ENCODE measurements at places on chromosomes 5 and 9.

DNA sequence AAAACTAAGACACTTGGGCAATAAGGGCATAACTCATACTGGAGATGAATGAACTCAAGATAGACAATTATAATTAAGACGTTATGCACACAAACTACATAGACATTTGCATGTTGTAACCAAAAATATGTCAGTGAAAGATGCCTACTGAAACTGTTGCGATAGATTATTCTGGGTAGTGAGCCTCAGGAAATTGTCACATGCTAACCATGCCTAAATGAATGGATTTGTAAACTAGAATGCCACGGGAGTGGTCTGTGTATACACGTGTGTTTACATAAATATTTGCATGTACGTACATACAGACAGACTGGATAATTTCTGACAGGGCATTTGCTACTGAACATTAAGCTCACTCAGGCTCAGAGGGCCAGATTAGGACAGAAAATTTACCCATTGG lies 1.2 kb downstream of the NIPSNAP3B start:
- no peak for DNase-seq

DNA sequence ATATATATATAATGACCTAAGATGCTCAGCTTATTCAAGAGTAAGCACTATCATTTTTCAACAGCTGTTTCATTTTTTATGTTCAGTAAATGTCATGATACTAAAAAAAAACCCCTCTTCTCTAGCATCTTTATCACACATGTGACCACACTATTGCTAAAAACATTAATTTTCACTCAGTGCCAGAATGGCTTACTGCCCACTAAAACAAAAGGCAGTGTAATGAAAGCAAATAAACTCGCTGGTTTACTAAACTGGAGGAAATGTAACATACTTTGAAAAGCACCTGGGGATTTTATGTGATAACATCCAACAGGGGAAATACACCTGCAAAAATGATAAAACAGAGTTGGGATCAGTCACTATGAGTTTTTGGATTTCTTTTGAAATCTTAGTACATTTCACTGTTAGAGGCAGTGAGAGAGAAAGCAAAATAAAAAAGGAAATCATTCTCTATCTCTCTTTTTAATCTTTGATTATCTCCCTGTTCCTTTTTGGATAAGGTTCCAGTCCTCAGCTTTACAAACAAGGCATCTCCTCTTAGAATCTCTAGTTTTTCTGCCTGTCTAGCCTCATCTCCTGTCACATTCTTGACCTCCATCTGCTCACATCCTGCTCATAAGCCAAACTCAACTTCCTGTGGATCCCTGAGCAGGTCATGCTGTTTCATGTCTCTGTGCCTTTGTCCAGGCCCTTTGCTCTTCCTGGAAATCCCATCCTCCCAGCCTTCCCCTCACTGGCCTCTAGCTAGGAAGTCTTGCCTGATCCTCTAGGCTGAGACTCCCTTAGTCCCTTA lies 338.0 kb downstream of the MAN2A1 start:
- DNase-seq: no peak

- peak; percentile 94 for DNase-seq
These were observed 17.8 kb upstream of the DPM2 start for GRCh38 chr9:127955294-127956015.

DNA sequence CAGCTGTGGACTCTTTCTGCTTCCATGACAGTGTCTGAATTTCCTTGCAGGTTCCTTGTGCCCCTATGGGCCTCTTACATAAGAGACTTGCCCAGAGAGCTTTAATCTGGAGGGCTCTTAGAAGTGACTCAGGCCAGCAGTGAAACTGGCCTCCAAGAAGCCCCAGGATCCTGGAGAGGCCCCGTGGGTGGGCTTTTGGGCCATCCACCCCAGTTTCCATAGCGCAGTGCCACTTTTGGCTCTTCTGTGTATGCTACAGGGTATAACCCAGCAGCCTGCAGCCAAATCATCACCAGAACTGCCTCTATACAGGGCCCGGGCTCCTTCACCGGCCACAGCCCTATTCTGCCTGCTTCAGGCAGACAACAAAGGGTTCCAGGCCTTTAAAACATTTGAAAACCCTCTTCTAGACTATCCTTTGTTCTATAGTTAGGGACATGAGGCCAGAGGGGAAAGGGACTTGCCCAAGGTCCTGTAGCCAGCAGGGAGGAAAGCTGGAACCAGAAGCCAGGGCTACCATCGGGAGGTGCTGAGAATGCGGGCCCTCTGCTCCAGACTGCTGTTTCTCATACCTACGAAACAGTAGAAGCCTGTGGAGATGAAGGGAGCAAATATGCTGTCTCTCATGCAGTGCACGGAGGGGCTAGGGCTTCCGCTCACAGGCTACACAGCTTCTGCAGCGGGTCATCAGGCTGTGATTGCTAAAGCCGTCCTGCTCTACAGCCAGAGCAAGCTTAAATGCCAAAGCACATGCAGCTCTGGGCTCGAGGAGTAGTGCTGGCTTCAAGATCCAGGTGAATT lies 18.0 kb downstream of the SH3PXD2B start:
- no peak for DNase-seq

GRCh38 chr5:56321236-56321881 lies 88.2 kb upstream of the ANKRD55 start:
- DNase-seq: no peak

- DNase-seq: no peak
These were observed 6.8 kb downstream of the SPOCK1 start for GRCh38 chr5:137492331-137492730.

DNA sequence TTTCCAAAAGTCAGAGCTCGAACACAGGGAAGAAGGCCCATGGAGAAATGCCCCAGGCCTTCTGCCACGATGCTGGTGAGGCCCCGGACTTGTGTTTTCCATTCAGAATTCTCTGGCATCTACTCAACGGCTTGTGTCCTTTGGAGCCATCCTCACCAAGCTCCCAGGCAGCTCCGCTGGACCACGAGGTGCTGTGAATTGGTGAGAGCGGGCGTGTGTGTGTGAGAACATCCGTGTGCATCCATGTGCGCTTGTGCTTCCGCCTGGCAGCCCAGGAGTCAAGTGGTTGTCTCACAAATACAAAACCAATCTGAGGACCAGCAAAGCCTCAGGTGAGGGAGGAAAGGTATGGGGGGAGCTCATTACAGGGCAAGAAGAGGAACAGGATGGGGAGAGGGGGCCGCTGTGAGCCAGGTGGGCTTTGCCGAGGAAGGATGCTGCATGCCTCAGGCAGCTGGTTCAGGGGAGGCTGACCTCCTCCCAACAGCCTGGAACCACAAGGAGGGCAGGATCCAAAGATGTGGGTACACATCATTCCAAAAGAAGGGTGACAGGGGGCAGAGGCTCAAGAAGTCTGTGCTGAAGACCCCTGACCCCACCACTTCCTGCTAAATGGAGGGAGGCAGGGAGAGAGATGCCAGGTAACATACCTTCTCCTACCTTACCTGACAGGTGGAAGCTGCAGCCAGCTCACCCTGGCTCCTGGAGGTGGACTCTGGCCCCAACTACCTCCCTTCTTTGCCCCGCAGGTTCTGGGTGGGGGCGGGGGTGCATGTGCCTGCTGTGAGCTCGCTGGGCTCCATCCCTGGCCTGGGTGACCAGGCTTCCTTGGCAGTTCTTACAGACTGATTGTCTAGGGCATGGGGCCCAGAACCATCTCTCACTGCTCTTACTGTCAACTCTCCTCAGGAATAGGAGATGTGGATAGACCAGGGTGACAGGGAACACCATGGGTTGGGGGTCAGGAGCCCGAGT lies 196.3 kb downstream of the PAX5 start:
- no peak for DNase-seq

DNA sequence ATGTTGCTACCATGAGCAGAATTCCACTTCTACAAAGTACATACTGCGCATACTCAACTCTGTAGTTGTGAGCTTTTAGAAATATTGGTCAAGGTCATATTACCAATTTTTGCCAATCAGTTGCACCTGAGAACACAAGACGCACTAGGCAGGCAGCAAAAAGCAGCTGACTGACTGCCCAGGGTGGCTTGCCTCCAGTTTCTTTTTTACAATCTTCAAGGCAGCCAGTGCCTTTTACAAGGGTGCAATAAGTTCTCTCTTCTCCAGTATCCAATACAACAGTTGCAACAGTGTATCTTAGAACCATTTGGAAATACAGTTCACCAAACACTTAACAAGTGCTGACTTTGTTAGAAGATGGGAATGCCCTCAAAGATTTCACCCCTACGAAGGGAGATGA lies 16.1 kb upstream of the FOXB2 start:
- DNase-seq: no peak

DNA sequence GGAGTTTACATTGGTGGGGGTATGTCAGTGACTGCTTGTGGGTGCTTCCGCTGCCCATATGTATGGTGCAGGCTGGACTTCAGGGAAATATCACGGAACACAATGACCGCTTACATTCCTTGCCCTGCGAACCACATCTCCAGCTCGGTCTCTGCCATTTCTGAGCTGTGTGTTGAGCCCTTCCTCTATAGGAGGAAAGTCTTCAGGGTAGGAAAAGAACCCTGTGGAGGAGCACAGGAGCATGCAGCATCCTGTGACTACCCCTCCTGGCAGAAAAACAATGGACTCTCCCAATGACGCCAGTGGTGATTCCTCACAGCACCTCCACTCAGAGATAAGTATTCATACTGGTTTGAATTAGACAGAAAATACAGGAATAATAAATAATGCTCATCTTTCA lies 276.8 kb upstream of the MAP3K1 start:
- DNase-seq: no peak

- DNase-seq: no peak
These were observed 29.3 kb upstream of the RNF130 start for GRCh38 chr5:180100621-180101450.

- DNase-seq: no peak
These were observed 27.1 kb downstream of the ASPN start for GRCh38 chr9:92455217-92455616.

GRCh38 chr5:61020415-61020814 lies 75.4 kb downstream of the NDUFAF2 start:
- no peak for DNase-seq

GRCh38 chr9:85142968-85143367 lies 473.4 kb downstream of the NTRK2 start:
- DNase-seq: no peak

- no peak for DNase-seq
These were observed 5.5 kb upstream of the RNU6ATAC start for GRCh38 chr9:134169724-134170401.

- DNase-seq: no peak
These were observed 15.3 kb downstream of the LHX3 start for GRCh38 chr9:136189394-136190236.

- DNase-seq: no peak
These were observed 21.4 kb downstream of the SPINK1 start for GRCh38 chr5:147809830-147810666.
